Calu3 (cell line): ENCODE measurements at places on chromosomes 7 and 10. TPM values are rescaled to one million over a fixed set of nuclear protein-coding genes. Genes with fewer than 3 reads are reported as not detected.
A peak's percentile ranks its signal among the peaks of the same experiment; 100 is the strongest.

DNA sequence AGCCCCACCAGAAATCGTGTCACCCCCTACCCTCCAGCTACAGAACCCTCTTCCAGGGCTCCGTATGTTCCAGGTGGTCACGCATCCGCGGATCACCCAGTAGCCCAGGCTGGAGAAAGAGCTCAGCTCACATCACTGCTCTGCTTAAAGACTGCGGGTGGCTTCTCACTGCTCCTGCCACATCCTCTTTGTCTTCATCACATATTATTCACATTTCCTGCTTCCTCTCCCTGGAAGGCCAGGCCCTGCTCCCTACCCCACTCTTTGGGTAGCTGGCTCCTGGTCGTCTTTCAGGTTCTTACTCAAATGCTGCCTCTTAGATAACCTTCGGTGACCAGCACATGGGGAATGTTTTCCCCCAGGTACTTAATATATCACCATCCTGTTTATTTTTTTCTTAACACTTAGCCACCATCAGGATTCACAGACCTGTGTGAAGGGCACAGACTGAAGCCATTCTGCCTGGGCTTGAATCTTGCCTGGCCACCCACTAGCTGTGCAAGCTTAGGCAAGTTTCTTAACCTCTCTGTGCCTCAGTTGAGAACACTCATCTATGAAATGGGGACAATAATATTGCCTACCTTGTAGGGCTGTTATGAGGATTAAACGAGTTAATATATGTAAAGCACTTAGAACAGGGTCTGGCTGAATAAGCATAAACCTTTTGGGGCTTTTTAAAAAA lies 307.8 kb downstream of the PRPF18 start:
- no peak for DNase-seq

DNA sequence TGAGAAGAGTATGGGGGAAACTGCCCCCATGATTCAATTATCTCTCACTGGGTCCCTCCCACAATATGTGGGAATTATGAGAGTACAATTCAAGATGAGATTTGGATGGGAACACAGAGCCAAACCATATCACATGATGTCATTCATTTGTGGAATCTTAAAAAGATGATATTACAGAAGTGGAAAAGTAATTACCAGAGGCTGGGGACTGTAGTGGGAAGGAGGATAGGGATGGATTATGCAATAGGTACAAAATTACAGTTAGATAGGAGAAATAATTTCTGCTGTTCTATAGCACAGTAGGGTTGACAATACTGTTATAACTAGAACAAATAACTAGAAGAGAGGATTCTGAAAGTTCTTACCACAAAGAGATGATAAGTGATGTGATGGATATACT lies 141.4 kb downstream of the VPS50 start:
- DNase-seq: no peak

- DNase-seq: peak; percentile 3
Measured at GRCh38 chr10:86317949-86318725, 48.5 kb downstream of the GRID1 start.

DNA sequence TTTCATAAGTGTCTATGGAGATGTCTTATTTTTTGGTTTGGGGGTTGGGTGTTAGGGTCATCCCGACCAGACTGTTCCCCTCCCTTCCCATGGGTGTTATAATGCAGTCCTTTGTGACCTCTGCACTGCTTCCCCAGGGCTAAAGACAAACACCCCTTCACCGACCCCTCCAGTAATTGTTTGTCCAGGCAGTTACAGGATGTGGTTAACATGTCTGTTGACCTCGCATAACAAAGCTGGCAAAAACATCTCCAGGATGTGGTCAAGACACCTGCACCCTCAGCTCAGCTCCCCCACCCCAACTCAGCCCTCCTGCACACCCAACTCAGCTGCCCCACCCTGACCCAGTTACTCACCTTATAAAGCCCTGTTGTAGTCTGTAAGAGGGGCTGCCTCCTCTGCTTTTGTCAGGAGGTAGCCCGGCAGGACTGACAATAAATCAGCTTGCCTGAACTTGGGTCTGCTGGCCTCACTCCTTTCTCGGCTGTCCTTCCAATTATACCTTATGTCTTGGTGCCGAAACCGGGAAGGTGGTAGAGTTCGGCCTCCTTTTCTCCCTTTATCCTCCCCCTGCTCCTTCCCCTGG lies 102.2 kb downstream of the ZNF92 start:
- DNase-seq: peak; percentile 19

- DNase-seq: no peak
Measured at GRCh38 chr7:94906065-94906851, 1.1 kb upstream of the PPP1R9A start.

Gene TPK1
- total RNA-seq: 11.2 and 13.2 TPM in 2 replicates

GRCh38 chr10:79472951-79473350 lies 27.5 kb upstream of the ZCCHC24 start:
- DNase-seq: no peak

GRCh38 chr10:100735337-100736143 lies 9.8 kb upstream of the PAX2 start:
- no peak for DNase-seq

DNA sequence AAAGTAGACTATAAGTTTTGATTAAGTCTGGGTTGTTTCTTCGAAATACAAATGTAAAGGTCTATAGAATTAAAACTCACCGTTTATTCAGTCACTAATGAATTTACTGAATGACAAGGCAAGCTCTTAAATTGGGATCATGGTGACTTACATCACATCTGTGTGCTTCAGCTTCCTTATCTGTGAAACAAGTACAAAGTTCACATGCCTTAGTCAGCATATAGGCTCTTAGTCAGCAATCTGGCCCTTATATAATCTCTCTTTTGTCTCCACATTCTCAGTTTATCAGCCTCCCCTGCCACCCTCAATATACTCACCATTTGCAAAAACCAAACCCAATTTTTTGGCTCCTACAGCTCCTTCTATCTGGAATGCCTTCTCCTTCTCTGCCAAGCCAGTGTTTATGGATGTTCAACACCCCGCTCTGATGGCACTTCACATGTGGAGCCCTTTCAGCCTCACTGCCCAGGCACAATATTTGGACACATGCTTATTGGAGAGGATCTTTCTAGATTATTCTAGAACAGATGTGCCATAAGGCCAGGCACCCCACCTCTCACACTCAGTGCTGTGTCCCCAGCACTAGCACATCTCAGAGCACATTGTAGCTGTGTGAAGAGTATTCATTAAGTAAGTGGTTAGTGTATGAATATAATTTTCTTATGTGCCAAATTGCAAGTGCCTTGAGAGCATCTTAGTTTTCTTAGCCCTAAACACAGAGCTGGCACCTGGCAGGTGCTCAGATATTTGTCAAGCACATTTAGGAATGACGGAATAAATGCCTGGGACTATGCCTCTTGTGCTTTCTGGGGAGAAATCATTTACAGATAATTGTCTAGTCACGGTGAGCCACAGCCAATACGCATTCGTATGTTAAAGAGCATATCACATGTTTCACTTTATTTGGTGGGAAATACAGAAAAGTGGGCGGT lies 9.8 kb upstream of the LAMB1 start:
- no peak for DNase-seq

DNA sequence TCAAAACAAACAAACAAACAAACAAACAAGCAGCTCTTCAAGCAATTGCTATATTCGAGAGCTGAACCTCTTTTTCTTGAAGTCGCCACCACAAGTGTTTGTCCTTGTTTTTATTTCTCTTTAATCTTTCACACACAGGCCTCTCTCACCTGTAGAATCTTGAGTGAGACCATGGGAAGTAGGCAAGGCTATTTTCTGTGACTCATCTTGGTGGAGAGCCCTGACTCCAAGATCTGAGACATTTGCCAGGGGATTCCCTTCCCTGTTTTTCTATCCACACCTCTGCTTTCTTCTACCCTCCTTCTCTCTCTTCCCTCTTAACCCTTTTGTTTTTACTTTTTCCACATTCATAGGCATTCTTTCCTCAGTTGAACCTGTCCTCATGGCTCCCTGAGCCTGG lies 8.0 kb upstream of the TAS2R60 start:
- no peak for DNase-seq

Gene MICALL2
- total RNA-seq: 162 and 176 TPM in 2 replicates

DNA sequence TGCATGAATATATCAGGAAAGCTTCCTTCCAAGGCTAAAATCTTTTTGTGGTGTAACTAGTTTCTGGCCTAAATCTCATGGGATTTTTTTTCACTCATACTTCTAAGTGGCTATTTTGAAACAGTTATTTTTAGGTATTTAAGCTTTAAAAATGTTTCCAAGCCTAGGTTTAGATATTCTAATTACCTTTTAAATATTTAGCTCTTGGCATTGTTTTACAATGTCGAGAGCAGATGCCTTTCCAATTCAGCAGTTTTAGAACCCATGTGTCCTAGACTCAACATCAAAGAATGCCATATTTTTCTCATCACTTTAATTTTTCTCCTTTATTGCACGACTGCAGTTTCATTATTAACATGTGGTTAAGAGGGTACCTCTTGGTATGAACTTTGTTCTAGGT lies 27.1 kb upstream of the STOX1 start:
- no peak for DNase-seq

DNA sequence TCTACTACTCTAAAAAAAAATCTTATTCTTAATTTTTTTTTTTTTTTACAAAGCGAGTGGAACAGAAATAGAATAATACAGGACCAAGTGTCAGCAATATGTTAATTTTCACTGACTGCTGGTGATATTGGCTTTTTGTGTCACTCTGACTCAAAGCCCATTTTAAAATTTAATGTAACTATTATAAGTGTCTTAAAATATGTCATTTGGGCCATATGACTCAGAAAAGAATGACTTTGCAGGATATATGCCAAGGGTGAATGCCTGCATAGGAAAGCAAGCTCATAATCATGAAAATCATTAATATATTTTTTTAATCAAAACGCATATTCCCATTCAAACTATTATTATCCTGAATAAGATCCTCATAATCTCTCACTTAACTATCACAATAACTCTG lies 149.2 kb downstream of the GNAT3 start:
- no peak for DNase-seq

Gene ZNF736
- total RNA-seq: 8.6 and 9.2 TPM in 2 replicates

Gene STEAP4
- 7.4 and 11.3 TPM in 2 replicates for total RNA-seq

DNA sequence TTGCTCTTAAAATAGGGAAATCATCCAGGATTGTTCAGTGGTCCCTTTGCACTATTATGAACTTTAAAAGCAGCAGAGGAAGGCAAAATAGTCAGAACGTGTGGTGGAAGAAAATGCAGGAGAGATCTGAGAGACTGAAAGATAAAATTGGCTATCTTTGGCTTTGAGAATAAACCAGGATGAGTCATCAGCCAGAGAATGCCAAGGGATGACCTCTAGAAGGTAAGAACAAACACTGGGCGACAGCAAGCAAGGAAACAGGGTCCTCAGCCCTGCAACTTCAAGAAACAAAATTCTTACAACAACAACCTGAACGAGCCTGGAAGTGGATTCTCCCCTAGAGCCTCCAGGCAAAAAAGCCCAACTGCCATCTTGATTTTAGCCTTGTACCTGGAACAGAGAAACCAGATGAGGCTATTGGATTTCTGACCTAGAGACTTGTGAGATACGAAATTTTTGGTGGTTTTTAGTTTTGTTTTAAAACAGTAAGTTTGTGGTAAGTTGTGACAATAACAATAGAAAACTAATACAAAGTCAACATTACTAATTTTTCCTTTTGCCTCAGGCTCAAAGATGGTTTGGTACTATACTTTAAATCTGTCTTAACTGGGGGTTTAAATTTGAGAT lies 130.2 kb upstream of the CNTNAP2 start:
- DNase-seq: no peak

DNA sequence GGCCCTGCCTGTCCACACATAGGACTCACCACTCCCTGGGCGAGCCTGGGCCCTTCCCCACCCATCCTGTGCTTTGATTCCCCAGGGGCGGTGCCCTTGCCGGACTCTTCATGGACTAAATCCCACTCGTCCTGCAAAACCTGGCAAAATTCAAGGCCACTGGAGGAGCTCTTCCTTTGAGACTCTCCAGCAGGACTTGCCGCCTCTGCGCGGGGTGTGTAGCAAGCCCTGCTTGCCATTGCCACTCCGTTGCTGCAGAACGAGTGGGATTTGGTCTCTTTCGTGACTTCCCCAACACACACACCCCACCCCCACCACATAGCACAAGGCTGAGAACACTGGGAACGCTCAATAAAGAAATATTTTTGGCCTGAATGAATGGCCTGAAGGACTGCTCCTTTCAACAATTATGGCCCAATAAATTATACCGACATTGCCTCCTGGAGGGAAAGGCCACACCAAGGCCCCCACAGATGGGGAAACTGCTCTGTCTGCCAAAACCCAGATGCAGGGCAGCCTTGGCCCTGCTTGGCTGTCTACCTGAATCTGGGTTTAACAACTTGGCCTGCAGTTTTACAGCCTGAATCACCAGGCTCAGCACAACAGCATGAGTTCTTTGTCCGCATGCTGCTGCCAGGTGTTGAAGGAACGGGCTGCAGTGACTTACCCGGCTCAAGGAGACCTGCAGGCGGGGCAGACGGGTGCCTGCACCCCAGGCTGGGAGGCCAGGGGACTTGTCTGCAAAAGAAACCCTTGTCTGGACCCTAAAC lies 72.8 kb upstream of the KAT6B start:
- no peak for DNase-seq

Gene SOSTDC1
- total RNA-seq: 13.9 and 22.1 TPM in 2 replicates

- DNase-seq: no peak
Measured at GRCh38 chr7:132465516-132465915, 110.8 kb downstream of the PLXNA4 start.

Gene ABCA13
- total RNA-seq: 9.4 and 12.1 TPM in 2 replicates

DNA sequence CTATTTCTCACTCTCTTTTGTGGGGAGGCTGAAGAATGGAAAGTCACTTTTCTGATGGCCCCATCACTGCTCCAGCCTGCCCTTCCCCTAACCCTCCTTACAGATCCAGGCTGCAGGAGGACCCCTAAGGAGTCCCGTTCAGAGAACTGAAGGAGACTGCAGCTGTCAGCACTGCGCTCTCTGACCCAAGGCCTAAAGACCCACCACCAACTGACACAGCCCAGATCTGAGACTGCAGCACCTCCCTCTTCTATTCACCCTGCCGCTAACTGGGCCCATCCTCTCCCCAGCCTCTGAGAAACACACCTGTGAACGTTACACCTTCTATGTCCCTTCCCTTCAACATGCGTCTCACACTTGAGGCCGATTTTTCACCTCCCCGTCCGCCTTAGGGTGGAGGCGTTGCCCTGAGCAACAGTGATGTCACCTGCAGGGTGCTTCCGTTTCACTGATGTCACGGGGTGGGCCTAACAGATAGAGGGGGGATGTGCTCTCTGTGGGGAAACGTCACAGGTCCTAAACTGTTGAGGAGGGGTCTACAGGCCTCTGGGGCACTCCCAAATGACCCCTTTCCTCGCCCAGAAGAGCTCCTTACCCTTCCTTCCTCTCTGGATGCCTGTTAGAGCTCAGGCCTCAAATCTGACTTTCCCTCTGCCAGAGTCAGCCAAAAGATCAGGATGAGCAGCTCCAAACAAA lies 5.1 kb downstream of the ITPRIP start:
- DNase-seq: no peak

GRCh38 chr7:64099656-64100531 lies 54.7 kb downstream of the ZNF727 start:
- no peak for DNase-seq
